ENCODE measurements at places on chromosomes 6 and 20.
A peak's percentile ranks its signal among the peaks of the same experiment; 100 is the strongest.

- no peak for DNase-seq
Measured at GRCh38 chr6:12490904-12491571, 200.9 kb downstream of the EDN1 start.

GRCh38 chr20:62888406-62888805 lies 26.8 kb upstream of the TCFL5 start:
- DNase-seq: no peak

GRCh38 chr6:167746390-167746907 lies 80.3 kb upstream of the AFDN start:
- no peak for DNase-seq

DNA sequence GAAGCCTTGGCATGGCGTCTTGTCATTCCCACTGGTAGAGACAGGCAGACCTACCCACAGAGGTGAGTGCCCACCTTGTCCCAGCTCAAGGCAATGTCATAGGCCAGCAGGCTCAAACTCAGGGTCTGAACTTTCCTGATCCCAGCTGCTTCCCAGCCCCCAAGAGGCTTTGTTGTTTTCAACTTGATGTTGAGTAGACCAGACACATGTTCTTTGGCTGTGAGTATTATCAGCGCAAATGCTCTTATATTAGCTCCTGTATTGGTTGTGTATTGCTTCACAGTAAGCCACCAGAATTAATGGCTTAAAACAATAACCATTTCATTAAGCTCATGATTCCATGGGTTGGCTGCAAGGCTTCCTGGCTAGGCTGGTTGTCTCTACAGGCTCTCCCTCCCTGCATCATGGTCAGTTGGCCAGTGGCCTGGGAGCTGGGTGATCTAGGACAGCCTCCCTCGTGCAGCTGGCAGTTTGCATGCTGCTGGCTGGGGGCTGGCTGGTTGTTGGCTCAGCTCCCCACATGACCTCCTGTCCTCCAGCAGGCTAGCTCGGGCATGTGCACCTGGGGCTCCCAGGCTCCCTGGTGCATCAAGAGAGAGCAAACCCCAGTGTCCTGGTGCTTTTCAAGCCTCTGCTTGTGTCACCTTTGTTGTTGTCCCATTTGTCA lies 21.6 kb downstream of the TOX2 start:
- DNase-seq: no peak

DNA sequence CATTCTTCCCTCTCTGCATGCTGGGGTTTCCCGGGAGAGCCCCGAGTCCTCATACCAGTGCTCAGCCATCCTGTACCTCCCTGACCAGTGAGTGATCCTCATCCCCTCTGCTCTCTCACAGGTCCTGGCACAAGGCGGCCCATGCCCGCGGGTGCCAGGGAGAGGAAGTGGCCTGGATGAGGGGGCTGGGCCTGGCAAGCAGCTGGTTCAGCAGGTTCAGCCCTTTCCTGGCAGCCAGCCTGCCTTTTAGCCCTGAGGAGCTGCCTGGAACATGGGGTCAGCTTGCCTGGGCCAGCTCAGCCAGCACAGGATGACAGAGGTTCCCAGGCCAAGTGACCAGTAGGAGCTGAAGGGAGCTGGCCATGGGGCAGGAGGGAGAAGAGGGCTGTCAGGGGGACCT lies 10.9 kb downstream of the MOCS1 start:
- DNase-seq: no peak

- DNase-seq: no peak
Measured at GRCh38 chr6:63764318-63764916, 128.8 kb downstream of the PHF3 start.

DNA sequence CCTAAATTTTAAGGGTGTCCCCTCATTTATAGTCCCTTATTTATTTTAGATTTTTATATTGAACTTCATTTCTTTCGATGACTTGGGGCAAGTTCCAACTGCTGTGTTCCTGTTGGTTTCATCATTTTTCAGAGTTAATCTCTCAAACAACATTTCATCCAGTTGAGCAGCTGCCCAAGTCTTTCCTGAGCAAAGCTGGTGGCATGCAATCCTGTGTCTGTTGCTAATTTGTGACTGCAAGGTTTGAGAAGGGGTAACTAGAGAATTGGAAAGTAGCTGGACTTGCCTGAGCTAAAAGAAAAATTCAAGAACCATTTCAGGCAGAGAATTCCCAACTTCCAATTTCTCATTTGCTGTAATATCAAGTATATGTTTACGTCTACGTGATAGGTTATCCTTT lies 881.5 kb upstream of the SLC35B3 start:
- no peak for DNase-seq

- DNase-seq: no peak
Measured at GRCh38 chr20:7302250-7302649, 534.8 kb downstream of the BMP2 start.

DNA sequence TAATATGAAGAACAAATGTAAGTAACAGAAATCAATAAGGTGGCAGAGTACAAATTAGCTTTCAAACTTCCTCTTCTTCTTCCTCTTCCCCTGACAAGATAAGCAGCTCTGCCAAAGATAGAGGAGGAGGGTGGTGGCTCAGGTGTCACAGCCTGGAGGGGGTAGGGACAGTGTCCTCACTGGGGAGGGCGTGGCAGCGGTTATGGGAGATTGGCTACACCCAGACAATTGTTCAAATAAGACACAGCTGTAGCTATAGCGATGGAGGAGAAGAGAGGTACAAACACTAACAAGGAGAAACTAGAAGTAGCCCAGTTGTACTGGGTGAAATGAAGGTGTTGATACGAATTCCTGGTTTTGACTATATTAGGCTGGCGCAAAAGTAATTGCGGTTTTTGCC lies 198.5 kb downstream of the TBXT start:
- DNase-seq: no peak

GRCh38 chr20:57638173-57638894 lies 18.1 kb upstream of the ZBP1 start:
- DNase-seq: no peak

DNA sequence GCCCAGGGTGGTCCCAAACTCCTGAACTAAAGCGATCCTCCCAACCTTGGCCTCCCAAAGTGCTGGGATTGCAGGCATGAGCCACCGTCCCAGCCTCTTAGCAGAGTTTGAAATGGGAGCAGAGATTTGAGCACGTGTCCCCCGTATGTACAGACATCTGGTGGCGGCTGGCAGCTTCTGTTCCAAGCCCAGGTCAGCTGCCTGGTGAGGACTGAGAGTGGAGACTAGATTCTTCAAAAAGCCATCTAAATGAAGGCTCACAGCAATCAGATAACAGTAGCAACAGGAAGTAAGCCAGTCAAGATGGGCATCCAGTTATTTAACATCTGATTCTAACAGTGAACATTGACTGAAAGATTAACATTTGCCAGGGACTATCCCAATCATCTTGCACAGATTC lies 128.1 kb upstream of the AKAP12 start:
- DNase-seq: no peak

DNA sequence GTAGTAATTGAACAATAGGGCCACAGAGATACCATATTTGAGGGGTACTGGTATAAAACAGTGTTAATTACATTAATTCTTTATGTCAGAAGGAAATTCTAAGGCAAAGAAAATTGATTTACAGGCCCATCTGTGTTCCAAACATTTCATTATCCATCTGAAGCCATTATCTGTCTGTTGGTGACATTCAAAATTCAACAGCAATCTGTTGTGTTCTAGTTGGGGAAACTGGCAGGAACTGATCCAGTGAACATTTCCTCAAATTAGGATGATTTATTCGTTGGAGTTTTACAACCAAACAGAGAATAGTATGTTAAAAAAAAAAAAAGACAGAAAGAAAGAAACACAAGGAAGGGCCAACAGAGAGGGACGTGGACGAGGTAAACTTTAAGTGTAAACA lies 30.1 kb downstream of the HEBP2 start:
- DNase-seq: no peak

GRCh38 chr20:52410182-52410647 lies 218.6 kb upstream of the ZFP64 start:
- no peak for DNase-seq

DNA sequence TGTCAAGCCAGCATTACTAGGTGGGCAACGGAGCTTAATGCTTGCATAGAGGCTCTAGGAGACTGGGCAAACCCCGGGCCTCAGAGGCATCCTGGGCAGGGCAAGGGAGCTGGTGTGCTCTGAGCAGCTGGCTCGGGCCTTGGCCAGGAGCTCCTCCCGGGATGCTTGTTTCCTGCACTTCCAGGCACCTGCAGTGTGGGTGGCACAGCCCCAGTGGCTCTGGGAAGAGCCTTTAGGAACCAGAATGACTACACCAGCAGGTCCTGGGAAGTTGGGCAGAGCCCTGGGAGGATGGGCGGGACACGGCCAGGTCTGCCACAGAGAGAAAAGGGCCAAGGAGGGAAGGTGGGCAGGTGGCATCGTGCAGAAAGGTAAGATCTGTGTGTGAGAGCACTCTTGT lies 80.4 kb upstream of the CD93 start:
- DNase-seq: no peak

- no peak for DNase-seq
Measured at GRCh38 chr6:138129190-138129589, 22.0 kb upstream of the PERP start.

DNA sequence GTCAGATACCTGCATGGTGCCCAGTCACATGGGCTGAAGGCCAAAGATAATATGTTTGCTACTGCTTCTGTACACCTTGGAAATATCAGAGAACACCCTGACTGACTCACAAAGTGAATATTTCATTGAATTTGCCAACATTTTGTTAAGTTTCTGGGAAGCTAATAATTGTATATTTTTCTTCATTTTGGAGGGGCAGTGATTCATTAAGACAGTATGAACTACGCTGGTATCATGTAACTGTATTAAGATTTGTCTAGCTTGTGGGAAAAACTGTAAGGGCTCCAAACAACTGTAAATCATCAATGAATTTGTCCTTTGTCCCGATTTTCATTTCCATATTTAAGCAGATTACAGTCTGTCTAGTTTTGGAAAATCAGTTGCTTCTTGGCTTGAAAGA lies 102.3 kb upstream of the CCN2 start:
- no peak for DNase-seq

DNA sequence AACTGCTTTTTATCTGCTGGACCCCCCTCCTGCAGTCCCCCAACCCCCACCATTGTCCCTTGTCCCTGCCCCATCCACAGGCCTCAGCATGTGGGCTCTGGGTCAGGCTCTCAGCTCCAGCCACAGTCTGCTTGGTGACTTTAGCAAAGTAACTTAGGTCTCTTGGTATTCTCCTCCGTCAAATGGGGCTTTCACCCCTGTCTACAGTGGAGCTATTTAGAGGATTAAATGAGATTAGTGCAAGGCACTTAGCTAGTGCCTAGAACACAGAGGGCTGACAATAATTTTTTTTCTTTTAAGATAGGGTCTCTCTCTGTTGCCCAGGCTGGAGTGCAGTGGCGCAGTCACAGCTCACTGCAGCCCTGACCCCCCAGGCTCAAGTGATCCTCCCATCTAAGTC lies 71.9 kb downstream of the TCP11 start:
- DNase-seq: no peak

GRCh38 chr20:44460795-44461141 lies 14.9 kb upstream of the TTPAL start:
- DNase-seq: no peak

DNA sequence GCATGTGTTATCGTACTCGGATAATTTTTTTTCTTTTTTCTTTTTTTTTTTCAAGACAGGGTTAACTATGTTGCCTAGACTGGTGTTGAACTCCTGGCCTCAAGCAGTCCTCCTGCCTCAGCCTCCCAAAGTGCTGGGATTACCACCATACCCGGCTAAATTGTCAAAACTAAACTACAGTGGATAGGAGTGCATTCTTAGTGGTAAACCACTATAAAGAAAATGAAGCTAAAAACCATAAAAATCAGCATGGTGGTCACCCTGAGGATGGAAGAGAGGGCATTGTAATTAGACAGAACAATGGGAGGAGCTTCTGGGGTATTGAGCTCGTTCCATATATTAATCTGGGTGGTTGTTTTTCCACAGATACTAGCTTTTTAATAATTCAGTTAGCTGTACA lies 6.2 kb upstream of the ZNF318 start:
- DNase-seq: no peak

- no peak for DNase-seq
Measured at GRCh38 chr6:72784071-72784470, 162.2 kb downstream of the KCNQ5 start.

GRCh38 chr6:138455746-138456400 lies 43.4 kb downstream of the NHSL1 start:
- DNase-seq: peak; percentile 30

- DNase-seq: no peak
Measured at GRCh38 chr6:5517796-5518195, 256.5 kb downstream of the FARS2 start.
